Activated CD8-positive, alpha-beta memory T cell treated with anti-CD3 and anti-CD28 coated beads for 4 hours (primary cell): ENCODE measurements at places on chromosomes 7 and 10.

DNA sequence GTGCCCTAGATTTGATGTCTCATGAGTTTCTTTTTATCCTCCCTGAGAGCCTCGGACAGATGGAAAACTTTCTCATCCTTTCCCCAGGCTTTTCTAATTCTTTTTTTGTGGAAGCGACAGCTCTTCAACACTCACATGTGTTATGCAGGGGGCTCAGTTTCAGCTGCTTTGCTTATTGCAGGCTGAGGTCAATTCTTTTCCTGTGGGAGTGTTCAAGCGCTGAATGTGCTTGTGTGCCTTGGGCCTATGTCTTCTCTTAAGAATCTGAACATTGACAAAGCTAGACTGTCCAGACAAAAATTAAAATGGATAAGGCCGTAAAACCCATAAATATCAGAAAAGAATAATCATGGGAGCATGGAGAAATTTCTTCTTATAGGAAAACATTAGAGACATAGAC lies 125.2 kb upstream of the STEAP4 start:
- no peak for DNase-seq

DNA sequence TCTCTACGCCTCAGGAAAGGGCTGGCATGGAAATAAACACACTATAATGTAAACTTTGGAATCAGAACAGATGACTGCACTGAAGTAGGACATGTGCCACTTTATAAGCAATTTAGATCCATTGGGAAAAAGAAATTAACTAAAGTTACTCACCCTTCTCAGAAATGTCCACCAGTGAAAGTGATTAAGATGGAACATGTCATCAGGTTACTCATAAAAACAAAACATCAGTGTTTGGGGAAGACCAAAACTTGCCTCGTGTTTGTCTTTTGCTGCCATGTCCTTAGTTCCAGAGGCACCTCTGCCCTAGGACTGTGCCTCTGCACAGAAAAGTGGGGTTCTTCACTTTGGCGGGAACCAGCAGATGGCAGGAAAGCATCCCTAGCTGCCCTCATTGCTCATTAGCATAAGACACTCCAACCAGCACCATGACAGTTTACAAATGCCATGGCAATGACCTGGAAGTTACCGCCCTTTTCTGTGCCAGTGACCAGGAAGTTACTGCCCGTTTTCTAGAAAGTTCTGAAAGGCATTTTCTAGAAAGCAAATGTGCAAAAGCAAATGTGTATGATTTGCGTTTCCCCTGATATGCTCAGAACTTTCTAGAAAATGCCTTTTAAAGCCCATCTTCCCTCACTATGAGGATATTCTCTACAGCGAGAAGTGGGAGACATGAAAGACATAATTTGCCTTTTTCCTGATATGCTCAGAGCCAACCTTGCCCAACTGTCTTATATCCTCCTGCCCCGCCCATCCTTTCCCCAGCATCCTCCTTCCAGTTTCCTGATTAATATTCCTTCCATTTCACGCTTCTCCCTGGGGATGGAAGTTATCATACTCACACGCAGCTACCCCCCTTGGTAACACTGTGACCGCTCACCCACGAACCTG lies 258.2 kb downstream of the USP6NL start:
- DNase-seq, result no peak

DNA sequence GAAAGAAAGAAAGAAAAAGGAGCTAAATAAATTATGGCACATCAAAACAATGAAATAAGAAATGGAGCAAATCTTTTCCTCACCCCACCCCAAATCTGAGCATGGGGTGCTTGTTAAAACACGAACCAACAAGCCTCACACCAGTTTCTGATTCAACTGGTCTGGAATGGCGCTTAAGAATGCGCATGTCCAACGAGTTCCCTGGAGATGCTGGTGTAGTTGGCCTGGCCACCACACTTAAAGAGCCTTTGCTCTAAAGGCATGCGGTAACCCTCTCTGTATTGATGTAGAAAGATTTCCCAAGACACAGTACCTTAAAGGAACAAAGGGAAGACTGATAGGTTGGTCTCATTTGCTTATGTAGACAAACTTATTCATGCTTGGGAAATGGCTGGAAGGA lies 49.1 kb upstream of the STEAP1B start:
- no peak for DNase-seq

- DNase-seq, result no peak
These were observed 80.0 kb downstream of the RBM33 start for GRCh38 chr7:155724327-155725005.

GRCh38 chr10:109912335-109913281 lies 10.7 kb downstream of the XPNPEP1 start:
- DNase-seq, result no peak

DNA sequence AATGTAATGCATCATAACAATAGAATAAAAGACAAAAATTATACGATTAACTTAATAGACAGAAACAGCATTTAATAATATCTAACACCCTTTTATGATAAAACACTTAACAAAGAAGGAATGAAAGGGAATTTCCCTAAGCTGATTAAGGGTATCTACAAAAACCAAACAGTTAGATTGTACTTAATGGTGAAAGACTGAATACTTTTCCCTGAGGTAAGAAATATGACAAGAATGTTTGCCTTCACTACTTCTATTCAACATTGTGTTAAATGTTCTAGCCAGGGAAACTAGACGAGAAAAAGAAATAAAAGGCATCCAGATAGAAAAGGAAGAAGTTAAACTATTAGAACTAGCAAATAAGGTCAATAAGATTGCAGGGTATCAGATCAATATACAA lies 276.9 kb downstream of the BAMBI start:
- DNase-seq, result no peak

DNA sequence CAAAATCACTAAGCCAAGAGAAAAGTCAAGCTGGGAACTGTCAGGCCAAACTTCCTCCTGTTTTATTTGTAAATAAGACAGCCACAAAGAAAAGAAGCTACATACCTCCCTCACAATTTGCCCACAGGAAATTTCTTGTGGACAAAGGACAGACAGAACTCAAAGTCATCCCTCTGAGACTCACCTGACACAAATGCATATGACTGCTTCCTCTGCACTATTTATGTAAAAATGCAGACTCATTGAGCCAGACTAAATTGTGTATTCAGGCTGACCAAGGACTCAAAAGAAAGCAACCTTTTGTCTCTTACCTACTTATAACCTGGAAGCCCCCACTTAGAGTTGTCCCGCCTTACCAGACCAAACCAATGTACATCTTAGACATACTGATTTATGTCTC lies 11.8 kb downstream of the TOMM7 start:
- DNase-seq, result no peak

GRCh38 chr7:1290026-1290678 lies 57.5 kb downstream of the UNCX start:
- no peak for DNase-seq

- no peak for DNase-seq
These were observed 57.9 kb downstream of the ZNF467 start for GRCh38 chr7:149715476-149715875.

- no peak for DNase-seq
These were observed 145.1 kb upstream of the MEOX2 start for GRCh38 chr7:15831606-15832005.

GRCh38 chr10:78953113-78953798 lies 115.5 kb upstream of the ZMIZ1 start:
- no peak for DNase-seq

DNA sequence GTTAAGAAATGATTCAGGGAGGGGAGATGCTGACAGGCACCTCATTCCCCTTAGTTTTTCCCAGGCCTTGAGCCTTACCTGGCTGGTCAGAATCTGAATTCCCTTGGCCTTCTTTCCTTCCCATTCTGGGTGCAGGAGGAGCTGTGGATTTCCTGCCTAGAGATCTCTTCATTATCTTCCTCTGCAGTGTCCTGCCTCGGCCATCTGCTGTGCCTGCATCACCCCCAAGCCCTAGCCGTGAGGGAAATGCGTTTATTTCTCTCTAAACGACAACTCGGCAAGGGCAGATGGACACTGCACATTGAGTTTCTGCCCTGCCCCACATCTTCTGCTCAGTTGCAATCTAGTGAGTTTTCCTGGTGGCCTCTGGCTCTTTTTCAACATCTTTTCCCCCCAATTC lies 26.7 kb downstream of the ZCWPW1 start:
- no peak for DNase-seq

- no peak for DNase-seq
These were observed 14.8 kb downstream of the CYP3A7 start for GRCh38 chr7:99719996-99720769.
